SW 1271 (cell line): ENCODE measurements at places on chromosomes 2 and 18.

GRCh38 chr2:191115391-191115790, 35.4 kb downstream of the STAT4 start:
- no peak for DNase-seq

DNA sequence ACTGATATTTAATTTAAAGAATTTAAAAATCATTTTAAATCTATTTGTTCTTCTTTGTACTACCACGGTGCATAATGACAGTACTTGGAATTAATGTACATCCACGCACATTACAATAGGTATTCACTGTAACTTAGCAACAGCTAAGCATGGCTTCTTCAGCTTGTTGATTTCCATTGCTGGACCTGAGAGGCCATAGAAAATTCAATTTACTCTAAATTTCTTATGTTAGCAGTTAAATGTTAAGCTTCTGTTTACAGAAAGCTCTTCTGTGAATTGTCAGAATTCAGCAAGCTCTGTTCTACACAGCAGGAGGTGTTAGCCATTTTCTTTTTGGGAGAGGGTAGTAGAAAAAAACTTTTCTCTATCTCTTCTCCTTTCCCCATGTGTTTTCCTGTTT, 1149.3 kb upstream of the CDH2 start:
- DNase-seq: no peak

DNA sequence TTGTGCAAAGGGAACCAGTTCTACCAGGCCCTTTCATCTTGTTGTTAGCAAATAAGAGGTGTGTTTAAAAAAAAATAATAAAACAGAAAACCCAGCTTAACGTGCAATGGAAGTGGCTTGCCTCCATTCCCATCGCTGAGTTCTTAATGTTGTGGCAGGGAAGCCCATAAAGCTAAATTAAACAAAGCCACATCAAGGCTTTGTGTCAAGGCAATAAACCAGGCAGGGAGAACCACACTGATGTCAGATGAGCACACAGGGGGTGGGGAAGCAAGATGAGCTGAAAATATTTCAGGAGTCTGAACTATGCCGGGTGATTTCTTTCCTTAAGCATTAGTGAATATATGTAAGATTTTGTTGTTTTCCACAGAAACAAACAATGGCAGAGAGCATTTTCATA, 73.5 kb downstream of the PHLPP1 start:
- DNase-seq: no peak

DNA sequence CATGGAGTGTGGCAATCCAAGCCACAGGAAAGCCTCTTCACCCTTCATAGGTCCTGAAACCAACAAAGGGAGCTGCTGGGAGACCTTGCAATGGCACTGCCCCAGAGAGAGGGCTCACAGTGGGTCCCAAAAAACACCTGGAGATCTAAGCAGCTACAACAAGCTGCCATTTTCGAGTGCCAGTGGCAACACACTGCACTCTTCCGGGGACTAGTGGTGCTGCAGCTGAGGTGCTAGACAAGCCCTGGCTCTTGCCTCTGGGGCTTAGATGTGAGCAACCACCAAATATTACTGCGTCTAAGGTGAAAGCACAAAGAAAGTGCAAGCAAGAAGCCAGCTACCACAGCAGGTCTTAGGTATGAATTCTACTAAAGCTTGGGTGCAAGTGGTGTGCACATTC, 192.9 kb downstream of the NOL4 start:
- no peak for DNase-seq

- DNase-seq: no peak
Measured at GRCh38 chr18:24602201-24602600, 141.8 kb downstream of the HRH4 start.

GRCh38 chr18:74507097-74507881, 11.1 kb downstream of the CNDP2 start:
- DNase-seq: no peak

DNA sequence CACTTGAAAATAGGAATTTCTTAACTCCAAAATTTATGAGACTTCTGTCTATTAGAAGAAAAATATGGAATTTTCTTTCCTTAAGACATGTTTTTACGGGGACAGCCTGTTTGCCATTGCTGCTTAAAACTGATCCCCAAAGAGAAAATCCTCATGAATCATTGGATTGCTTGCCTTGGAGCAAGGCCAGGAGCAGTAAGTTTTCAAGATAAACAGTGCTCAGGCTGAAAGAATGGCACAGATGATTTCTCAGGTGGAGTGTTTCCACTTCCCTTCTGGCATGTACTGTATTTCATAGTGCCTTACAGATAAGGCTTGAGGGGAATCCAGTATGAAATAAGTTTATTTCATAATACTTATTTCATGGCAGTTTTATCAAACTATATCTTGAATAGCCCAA, 74.3 kb upstream of the MMADHC start:
- no peak for DNase-seq

GRCh38 chr2:236317938-236318396, 53.8 kb upstream of the ASB18 start:
- no peak for DNase-seq

DNA sequence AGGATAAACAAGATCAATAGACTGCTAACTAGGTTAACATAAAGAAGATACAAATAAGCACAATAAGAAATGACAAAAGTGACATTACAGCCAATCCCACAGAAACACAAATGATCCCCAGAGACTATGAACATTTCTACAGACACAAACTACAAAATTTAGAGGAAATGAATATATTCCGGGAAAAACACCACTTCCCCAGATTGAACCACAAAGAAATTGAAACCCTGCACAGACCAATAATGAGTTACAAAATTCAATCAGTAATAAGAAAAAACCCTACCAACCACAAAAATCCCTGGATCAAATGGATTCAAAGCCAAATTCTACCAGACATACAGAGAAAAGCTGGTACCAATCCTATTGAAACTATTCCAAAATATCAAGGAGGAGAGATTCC, 232.4 kb upstream of the RBMS1 start:
- DNase-seq: no peak

GRCh38 chr2:231512222-231512621, 18.0 kb downstream of the NMUR1 start:
- DNase-seq: no peak

GRCh38 chr18:45775743-45776142, 49.7 kb upstream of the SIGLEC15 start:
- DNase-seq: no peak

GRCh38 chr2:64463781-64464180, 9.8 kb downstream of the LGALSL start:
- no peak for DNase-seq

GRCh38 chr2:148484066-148484465, 160.5 kb upstream of the EPC2 start:
- no peak for DNase-seq

DNA sequence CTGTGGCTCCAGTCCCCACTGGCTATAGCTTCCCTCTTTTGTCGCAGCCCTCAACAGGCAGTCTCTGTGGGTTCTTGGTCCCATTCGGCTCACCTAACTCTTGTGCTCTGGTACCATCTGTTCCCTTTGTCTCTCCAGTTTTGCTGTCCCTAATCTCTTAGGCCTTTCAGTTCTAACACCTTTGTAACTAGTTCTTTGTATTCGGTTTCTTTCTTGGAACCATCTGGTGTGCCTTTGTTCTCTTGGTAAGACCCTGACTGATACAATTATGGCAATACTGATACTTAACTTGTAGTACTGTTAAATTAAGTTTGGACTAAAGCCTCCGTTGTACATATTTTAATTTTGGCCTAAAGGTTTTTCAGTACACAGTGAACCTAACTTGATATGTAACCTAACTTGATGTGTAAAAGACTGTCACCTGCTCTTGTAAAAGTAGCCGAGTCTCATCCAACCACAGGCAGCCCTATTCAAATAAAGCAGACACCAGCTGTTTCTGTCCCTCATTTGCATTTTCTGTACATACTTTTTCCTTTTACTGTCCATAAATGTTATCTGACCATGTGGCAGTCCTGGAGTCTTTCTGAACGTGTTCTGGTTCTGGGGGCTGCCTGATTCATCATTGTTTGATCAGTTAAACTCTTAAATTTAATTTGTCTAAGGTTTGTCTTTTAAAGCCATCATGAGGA, 4.8 kb upstream of the MRPL44 start:
- DNase-seq: no peak

DNA sequence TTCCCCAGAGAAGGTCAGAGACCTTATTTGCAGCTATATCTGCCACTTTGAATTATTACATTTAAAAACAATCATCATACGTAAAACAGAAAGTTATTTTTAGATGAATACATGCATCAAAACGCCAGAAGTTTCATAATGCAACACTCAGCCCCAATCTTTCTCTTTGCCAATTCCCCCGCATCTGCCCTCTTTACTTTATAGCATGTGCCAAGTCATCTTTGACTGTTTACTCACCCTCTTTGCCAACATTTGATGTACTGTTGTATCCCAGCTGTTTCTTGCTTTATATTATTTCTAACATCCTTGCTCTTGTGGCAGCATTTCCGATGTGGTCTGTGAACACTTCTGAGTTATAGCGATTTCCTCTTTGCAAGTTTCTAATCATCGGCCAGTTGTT, 86.2 kb downstream of the CRIM1 start:
- DNase-seq: no peak

GRCh38 chr2:142885543-142885942, 8.1 kb downstream of the KYNU start:
- DNase-seq: no peak

DNA sequence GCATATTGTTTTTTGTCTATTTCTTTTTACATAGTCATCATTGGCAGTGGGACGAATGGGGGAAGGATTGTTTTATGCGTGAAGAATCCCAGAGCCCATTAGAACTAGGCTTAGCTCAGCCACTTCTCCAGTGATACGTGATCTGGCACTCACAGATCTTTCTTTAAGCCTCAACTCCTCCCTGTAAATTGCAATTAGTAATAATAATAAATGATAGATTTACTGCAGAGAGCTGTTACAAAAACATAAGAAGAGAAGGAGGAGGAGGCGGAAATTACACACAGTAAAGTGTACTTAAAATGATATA, 629.3 kb downstream of the NRXN1 start:
- DNase-seq: no peak

GRCh38 chr18:67432806-67433205, 83.7 kb downstream of the DSEL start:
- DNase-seq: no peak

- no peak for DNase-seq
Measured at GRCh38 chr2:52292801-52293200, 1260.9 kb upstream of the NRXN1 start.

DNA sequence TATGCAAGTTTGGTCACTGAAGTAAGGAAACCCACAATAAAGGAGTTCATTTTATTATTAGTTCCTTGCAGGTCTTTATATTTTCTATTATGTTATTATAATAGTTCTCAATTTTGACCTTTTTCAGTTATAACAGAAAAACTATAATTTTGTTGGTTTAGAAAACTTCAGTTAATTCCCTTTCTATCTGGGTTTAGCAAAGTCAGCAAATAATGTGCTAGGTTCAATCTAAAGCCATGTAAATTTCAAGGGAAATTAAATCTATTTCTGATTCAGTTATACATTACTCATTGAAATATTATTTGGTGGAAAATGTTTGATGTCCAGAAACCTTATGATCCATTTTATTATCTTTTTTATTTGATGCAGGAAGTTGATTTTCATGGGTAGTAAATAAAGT, 43.7 kb downstream of the MYL1 start:
- no peak for DNase-seq

DNA sequence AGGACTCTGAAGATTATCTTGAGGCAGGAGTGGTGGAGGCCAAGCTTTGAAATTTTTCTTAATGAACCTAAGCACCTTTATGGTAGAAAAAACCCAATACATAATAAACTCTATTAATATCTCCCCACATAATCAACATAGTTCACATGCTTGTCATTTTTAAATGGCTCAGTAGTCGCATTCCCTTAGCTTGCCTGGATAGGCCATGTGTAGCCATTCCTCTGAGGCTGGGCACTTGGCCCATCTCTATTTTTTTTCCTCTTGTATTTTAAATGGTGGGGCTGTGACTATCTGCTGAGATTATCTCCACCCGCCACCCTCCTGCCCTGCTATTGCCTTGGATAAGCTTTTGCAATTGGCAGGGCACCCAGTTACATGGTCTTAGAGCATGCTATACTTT, 143.1 kb downstream of the FHOD3 start:
- DNase-seq: no peak

- DNase-seq: no peak
Measured at GRCh38 chr2:209565896-209566582, 142.2 kb downstream of the MAP2 start.

- no peak for DNase-seq
Measured at GRCh38 chr2:53784436-53784835, 2.3 kb downstream of the ASB3 start.

DNA sequence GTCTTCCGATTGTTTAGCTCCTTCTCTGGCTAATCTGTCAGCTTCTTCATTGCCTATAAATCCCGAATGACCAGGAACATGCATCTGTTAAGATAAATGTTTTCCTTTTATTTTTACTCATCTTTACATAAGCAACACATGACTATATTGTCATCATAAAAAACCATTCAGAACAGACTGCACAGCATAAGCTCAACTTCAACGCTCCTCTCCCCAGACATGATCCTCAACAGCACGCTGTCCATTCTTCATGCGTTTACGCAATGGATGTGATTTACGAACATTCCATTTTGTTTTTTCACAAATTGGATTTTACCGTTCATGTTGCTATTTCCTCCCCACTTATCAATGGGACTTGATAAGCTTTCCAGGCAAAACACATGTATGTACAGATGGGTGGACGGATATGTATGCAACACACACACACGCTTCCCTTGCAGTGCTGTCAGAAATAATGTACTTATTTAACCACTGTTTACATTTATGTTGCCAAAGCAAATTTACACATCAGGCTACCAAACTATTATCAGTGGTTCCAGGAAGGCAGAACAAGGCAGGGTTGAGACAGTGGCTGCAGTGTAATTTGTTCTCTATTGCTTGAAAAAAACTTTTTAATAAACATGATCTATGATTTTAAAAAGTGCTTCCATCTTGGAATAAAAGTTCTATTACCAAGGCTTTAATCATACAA, 12.2 kb downstream of the RNASEH1 start:
- no peak for DNase-seq

DNA sequence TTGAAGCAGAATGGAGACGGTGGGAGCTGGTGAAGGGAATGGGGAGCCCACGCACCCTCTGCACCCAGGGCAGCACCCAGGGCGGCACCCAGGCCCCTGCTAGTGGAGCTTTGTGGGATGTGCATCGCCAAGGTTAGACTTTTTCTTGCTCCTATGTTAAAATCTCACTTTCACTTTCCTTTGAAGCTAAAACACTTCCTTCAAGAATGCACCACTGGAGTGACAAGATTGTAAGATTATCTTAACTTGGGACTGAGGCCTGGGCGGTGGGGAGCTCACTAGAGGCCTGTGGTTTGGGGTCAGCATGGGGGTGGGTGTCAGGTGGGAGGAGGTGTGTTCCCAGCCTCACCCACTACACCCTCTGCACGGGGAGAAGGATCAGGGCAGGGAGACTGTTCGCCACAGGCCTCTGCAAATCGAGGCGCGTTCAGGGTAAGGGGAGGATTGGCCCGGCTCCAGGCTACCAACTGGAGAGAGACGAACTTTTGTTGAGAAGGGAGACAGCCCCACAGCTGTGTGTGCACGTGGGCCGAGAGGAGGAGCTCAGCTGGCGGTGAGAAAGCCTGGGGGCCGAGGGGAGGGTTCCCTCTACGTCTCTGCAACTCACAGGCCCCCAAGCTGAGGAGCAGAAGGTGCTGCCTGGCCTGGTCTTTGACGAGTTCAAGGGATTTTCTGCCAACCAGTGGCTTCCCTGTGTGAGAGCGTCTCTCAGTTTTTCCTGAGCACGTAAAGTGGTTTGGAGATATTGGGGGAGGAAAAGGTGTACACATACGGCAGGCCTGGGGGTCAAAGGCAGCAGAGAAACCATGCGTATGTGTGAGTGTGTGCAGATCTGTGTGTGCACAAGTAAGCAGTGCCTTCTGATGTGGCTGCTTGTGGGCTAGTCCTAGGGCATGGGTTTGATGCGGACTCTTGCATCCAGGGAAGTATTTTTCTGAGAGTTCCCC, 147.7 kb downstream of the KLHL29 start:
- DNase-seq: no peak
